ENCODE measurements at places on chromosomes 7 and 10. TPM values are rescaled to one million over a fixed set of nuclear protein-coding genes. Genes with fewer than 3 reads are reported as not detected.

Gene SFRP5
- total RNA-seq = not detected

Gene TUBAL3
- total RNA-seq = not detected

Gene WNT8B
- 0.23 TPM for total RNA-seq

Gene CFTR
- not detected for total RNA-seq

Gene BMPER
- total RNA-seq = not detected

Gene TET1
- total RNA-seq = 1.5 TPM

Gene SPACDR
- 4.3 TPM for total RNA-seq

Gene GDF2
- not detected for total RNA-seq

Gene PRTFDC1
- 1.4 TPM for total RNA-seq

Gene GPC2
- total RNA-seq = 4.8 TPM

Gene RET
- total RNA-seq = 0.28 TPM

Gene TMEM270
- total RNA-seq = not detected

Gene CCDC136
- 5.3 TPM for total RNA-seq

Gene TFR2
- total RNA-seq = 8.8 TPM

Gene MYOF
- total RNA-seq = 10.8 TPM

Gene KNDC1
- total RNA-seq = 0.55 TPM

Gene H2BK1
- not detected for total RNA-seq
